Activated T-helper 9 cell treated with anti-CD3 and anti-CD28 coated beads, Interleukin-2, amount 50 U/mL, for 16 hours (primary cell): ENCODE measurements at places on chromosomes 2 and 18.

- DNase-seq, result no peak
These were observed 78.9 kb upstream of the DAPL1 start for GRCh38 chr2:158716121-158716791.

DNA sequence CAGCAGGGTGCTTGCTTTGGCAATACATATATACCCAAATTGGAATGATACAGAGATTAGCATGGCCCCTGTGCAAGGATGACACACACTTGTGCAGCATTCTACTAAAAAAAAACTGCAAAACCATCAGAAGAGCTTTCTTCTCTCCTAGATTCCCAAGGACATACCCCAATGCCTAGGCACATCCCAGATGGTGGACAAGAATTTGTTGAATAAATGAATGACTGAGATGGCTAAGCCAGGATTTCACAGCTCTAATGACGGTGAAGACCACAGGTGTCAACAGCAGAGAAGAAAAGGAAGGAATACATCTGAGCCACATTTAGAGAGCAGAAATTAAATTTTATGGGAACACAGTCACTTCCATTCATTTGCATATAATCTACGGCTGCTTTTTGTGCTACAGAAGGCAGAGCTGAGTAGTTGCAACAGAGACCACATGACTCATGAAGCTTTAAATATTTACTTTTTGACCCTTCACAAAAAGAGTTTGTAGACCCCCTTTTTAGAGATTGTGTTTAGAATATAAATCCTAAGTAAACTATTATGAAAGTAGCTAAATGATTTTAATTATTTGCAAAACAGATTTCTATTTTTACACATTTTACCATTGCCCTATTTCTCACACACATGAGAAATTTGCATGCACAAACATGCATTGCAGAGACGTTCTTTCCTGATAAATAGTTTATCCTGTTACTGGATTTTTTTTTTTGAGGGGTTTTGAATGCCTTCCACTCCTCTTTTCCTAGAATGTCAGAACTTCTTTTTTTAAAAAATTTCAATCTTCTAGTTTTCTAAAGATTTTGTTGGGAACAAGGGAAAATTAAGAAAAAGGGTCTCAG is 119.0 kb downstream of the PMAIP1 start:
- DNase-seq, result no peak

GRCh38 chr2:61177727-61178549 is 15.9 kb downstream of the C2orf74 start:
- DNase-seq, result peak; percentile 12

DNA sequence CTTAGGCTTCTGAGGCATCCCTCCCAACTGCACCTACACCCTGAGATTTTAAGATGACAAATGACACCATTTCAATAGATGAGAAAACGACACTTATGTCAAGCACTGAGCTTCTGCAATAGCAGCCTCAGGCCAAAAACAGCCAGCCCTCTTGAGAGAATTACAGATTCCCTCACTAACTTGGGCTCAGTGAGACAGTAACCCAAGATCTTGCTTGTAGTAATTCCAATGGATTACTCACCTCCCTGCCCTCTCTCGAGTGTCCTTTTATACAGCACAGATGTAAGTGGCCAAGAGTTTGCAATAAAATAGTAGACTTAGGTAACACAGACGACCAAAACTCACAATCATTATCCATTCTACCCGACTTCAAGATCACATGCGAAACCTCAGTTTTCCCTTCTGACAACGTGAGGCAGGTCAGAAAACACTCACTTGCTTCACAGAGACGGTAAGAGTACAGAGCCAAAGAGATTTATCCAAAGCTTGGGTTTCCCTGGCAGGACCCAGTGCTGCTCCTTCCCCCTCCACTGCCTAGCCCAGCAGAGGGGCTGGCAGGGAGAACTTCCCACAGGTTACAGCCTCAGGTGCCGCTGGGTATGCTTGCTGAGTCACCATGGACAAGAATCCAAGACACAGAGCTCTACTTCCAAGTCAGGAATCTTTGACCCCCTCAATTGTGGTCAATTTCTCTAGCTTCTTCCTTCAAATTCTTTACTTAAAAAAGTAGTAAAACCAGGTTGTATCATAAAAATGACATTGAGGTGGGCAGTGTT is 181.4 kb downstream of the MYO5B start:
- DNase-seq, result no peak
